HT1080 (cell line): ENCODE measurements at places on chromosomes 5 and 9.

GRCh38 chr5:111859031-111859430 lies 102.0 kb upstream of the NREP start:
- DNase-seq: no peak

GRCh38 chr5:144857454-144857853 lies 686.8 kb downstream of the KCTD16 start:
- DNase-seq: no peak

DNA sequence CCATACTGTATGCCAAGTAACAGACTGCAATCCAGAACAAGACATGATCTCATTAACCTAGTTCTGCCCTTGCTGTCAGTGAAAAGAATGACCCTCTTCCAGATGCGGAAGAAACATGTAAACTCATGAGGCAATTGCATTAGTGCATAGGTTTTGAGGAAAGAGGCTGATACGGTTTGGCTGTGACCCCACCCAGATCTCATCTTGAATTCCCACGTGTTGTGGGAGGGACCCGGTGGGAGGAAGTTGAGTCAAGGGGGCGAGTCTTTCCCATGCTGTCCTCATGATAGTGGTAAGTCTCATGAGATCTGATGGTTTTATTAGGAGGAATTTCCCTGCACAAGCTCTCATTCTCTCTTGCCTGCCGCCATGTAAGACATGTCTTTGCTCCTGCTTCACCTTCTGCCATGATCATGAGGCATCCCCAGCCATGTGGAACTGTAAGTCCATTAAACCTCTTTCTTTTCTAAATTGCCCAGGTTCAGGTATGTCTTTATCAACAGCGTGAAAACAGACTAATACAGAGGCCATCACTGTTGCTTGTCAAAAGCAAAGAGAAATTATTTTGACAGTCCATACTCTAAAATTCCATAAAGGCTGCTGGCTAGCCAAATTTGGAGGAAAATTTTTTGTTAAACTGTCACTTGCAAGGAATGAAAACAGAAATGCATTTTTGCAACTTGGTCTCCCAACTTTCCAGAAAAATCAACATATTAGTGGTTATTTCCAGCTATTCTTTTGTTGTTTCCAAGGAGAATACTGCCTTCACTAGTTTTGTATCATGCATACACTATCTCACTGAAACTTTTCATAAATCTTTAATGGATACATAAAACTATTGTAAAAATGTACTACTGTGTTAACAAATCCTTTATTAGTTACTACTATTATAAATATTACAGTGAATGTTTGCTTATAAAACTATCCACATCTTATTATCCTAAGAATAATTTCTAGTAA lies 3.2 kb upstream of the ARL15 start:
- DNase-seq: peak; percentile 29

- no peak for DNase-seq
Observed at GRCh38 chr5:131672776-131673175, 37.7 kb upstream of the RAPGEF6 start.

DNA sequence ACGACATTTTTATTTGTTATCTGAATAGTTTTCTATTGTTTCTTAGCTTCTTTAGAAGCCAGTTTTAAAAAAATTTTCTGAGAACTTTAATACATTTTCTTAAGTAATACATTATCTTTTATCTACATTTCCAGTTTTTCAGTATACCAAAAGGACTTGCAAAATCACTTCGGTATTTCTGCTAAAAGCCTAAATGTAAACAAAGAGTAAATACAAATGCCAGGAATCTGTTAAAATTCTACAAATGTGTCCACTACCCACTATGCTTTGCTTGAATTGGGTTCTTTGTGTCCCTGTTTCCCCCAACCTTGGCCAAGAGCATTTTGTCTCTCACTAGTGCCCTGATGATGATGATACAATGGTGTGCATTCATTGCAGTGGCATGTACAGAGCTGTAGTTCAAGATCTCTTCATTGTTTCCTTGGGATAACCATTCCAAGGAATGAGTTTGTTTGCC lies 611.2 kb downstream of the NR2F1-AS1 start:
- no peak for DNase-seq

DNA sequence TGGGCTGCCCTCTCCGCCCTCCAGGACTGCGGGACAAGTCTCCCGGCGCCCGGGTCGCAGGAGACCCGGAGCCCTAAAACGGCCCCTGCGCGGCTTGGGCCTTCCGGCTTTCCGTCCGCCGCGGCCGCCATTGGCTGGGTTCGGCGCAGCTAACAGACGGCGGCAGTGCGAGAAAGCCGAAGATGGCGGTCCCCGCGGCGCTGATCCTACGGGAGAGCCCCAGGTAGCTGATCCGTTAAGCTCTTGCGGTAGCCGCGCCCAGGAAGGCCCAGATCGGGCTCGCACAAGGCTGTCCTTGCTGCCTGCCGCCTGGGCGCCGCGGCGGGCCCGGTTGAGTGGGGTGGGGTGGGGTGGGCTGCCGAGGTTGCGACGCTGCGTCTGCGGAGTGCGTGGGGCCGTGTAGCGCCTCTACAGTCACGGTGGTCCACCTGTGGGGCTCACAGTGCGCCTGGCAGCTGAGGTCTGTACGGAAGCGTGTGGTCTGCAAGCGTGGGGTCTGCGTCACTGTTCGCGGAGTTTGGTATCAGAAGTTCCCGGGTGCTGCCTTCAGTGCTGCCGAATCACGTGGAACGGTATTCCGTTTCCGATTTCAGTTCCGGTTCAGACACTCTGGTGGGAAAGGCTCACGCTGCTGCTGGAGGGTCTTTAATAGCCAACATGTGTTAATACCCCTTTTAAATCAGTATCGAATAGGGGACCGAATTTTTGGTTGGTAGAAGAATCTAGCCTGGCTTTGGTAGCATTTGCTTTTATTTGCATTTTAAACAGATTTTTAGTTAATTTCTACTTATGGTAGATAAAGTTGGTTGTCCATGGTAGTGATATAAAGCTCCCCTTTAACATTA lies at the start of gene COMMD10:
Gene COMMD10, plus strand, starts transcription at position 155 of the 845 bp plus-strand sequence.
- DNase-seq: peak; percentile 78

DNA sequence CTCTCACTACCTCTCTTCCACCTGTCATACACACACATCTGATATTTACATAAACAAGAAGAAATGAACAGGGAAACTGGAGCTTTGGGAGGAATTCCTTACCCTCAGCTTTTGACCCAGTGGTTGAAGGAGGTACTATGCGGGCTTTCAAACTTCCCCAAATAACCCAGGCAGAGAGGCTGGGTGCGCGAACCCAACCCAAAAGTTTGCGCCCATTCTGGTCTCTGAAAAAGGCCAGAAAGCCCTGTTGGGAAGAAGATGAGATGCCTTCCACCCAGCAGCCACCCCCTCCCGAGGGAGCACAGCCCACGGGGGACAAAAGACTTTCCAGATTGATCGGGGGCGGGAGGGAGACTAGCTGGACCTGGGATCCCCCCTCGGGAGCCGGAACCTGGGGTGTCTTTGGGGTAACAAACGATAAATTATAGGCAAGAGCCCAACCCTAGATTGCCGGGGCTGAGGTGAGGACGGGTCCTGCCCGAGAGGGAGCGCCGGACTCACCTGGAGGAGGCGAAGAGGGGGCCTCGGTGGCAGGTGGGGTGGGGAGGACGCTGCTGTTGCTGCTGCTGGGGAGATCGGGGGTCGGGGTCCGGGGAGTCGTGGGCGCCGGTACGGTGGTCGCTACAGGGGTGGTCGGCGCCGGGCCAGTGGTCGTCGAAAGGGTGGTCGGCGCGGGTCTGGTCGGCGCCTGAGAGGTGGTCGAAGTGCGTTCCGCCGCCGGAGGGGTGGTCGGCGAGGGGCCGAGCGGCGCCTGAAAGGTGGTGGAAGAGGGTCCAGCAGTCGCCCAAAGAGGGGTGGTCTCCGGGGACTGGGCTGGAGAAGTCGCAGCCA lies 798 bp downstream of the MEGF9 start:
- DNase-seq: no peak

GRCh38 chr5:168317521-168318147 lies 26.2 kb downstream of the WWC1 start:
- DNase-seq: peak; percentile 97

- DNase-seq: no peak
Observed at GRCh38 chr5:56545016-56545415, 270.3 kb upstream of the MAP3K1 start.

DNA sequence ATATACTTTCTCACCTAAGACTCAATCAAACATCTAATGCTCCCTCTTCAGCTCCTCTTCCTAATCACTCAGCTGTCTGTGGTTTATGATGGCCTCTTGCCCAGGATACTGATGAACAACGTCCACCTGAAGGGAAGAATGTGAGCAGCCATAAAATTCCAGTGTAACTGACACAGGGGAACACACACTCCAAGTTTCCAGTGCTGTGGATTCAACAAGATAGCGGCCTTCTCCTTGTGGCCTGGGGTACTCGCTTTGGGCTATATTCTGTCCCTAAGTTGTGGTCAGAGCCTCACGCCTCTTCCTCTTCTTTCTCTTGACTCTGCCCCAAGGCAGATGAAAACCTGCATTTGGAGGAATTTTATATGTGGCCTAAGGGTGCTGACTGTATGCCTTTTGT lies 11.7 kb downstream of the B4GALT1 start:
- DNase-seq: peak; percentile 40

- DNase-seq: no peak
Observed at GRCh38 chr9:105993116-105993854, 298.9 kb downstream of the TMEM38B start.

DNA sequence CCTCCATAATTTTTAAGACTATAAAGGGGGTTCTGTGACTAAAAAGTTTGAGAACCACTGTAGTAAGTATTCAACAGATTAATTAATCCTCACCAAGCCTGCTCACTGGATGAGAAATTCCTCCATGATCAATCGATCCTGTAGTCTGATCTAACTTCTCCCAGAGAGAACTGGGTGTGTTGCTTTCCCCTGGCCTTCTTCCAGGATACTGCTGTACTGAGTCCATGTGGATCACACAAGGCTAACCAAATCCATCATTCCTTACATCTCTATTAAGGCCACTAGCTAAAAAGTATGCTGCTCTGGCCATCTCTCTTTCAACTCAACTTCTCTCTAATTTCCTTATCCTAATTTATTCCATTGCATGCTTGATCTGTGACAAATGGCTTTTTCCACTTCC lies 280.2 kb upstream of the PCSK5 start:
- no peak for DNase-seq

GRCh38 chr5:2757563-2758351 lies 6.3 kb upstream of the IRX2 start:
- DNase-seq: peak; percentile 29

GRCh38 chr9:130570208-130570607 lies 9.2 kb upstream of the FUBP3 start:
- peak; percentile 89 for DNase-seq

DNA sequence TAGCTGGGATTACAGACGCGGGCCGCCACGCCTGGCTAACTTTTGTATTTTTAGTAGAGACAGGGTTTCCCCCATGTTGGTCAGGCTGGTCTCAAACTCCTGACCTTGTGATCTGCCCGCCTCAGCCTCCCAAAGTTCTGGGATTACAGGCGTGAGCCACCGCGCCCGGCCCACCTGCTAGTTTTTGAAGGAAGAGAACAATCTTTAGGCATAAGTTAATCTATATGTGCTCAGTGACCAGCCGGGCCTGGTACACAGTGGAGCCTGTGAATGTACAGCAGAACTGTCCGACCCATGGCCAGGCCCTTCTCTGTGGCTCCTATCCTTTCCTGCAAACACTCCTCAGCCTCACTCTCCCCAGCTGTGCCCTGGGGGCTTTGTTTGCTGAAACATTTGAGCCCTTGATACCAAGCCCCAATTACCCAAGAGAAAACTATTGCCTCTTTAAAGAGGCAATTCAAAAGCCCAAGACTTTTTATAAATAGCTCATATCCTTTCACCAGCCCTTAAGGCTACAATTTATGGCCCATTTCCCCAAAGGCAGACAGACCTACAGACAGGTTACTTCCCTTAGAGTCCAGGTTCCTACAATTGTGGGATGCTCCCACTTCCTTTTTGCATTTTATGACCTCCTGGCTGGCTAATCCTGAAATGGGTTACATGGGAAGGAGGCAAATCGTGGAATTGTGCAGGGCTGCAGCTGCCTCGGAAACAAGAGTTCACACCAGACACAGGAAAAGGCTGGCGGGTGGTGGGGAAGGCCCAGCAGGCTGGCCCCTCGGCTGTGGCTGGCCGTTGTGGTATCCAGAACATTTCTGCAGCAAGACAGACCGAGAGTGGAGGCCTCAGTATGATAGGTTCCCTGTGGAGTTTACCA lies 37.5 kb downstream of the SPRY4 start:
- DNase-seq: no peak

DNA sequence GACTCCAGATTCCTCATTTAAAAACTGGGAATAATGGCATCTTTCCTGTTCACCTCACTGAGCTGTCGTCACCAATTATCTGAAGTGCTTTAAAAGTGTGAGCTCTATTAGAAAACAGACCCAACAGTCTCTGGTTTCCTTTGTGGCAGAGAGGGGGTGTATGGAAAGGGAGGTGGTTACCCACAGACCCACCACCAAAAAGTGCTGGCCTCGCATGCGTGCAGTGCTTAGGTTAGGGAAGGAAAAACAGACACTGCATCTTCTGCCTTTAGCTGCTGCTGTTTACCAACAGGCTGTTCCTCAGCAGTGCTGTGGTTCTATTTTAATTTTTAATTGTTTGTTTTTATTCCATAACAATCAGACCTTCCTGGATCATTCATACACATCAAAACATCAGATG lies 249.6 kb downstream of the PIK3R1 start:
- no peak for DNase-seq

DNA sequence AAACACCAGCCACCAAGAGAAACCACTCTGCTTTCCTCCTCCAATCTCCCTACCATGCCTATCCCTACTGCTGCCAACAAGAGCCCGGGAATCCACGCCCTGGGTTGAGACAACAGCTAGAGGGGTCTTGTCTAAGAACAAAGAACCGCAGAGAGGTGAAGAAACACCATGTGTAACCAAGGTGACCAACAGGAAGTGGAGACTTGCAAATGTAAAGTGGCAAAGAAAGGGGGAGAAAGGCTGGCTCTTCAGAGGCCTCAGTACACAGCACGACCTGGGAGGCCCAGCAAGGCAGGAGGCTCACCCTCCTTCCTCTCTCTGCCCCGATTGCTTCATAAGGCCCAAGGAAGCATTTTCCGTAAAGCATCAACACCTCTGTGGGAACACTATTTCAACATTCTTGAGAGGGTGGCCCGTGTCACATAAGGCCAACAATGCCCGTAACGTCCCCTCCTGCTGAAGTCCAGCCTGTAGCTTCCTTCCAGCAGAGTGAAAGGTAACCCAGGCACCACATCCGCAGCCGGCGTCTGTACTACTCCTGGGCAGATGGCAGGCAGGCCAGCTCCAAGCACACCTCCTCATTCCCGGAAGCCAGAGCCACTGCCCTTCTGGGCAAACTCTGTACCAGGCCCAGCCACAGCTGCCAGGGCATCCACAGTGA lies 18.3 kb downstream of the CCNJL start:
- DNase-seq: no peak

- DNase-seq: no peak
Observed at GRCh38 chr5:123511290-123511647, 708 bp upstream of the CSNK1G3 start.

- no peak for DNase-seq
Observed at GRCh38 chr5:154698763-154699162, 56.4 kb upstream of the LARP1 start.

GRCh38 chr9:114386886-114387679 lies 699 bp downstream of the AKNA start:
- no peak for DNase-seq
